AG09309 (cell line): ENCODE measurements at places on chromosomes 12 and 14.

- DNase-seq: no peak
These were observed 175.9 kb upstream of the KITLG start for GRCh38 chr12:88756153-88756552.

DNA sequence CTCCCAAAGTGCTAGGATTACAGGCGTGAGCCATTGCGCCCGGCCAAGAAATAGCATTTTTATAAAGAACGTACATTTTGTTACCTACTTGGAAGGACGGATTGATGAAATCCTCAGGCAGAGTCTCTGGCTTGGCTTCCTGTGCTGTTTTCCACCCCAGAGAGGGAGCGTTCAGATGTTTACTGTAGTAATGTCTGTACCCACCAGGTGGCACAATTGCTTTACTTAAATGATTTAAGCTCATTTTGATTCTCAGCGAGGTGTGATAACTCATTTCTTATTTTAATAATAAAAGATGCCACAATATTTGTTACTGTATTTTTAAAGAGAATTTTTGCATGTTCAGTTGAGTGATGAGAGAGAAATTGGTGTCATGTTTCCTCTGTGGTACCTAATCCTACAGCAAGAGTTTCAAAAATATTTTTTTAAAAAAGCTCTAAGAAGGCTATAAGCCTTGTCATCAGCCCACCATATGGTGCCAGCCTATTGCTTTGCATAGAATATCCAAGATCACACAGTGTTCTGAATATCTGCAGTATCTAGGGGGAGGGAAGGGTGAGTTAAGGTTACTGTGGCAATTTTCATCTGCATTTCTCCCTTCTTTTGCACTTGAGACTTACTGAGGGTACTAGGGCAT lies 82.6 kb upstream of the TRAF3 start:
- DNase-seq: peak; percentile 23

DNA sequence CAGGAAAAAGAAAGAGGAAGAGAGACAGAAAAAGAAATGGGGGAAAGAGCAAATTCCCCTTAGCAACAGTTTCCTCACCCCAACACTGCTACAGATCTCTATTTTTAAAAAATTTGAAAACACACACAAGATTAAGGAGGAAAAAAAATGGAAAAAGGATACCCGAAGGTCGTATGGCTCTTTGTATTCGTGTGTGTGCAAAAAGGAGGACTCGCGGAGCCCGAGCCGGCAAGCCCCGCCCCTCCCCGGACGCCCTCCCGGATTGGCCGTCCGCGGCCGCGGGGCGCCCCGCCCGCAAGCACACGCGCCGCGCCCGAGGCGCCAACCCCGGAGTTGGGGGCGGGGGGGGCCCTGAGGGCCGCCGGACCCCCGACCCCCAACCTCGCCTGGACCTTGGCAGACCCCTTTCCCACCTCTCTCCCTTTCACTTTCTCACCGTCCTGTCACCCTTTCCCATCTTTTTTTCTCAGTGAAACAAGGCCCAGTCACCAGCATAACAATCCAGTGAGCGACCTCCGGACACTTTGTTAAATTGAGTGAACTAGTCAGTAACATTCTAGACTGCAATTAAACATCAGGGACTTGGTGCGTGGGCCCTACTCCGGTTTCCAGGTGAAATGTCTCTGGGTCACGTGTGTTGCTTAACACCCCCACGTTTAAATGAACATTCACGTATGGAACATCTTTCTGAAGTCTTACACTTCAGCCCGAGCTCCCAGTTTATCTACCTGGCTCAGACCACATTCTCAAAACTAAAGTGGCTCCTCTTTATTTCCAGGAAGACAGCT lies at the start of gene C14orf93:
Gene C14orf93 (minus strand): TSS at position 205 of the 788 bp plus-strand sequence. CDS start 11,120 bp downstream, outside the sequence.
- no peak for DNase-seq

DNA sequence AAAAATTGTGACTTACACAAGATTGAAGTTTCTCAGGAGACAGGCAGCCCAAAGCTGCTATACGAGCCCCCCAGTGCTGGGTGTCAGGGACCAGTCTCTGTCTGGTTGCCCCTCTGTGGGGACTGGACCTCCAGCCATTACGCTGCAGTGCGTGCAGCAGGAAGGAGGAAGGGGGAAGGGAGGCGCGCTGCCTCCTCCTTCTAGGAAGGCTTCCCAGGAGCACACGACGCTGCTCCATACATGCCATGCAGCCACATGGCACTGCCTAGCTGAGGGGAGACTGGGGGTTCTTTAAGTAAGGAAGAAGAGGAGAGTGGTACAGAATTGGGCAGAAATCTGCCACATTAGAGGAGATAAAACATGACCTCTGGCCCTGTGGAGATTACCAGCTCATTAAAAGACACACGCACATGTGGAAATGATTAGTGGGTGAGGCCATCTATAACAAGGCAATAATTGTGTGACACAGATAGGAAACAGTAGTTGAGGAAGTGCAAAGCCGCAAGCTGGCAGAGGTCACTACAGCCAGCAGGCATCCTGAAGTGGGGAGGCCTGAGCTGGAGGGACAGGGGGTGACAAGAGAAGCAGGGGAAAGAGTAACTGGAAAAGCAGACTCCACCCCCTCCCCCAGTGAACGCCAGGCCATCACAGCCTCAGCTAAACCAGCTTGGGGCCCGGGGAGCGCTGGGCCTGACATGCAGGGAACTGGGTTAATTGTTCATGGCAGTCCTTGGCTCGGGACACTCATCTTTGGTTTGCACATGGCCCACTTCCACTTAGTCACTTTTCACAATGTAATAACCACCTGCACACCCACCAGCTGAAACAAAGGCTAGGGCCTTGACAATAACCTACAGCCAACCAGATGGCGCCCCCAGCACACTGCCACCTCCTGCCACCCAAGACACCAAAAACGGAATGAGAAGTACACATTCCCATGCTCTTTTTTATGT lies 39.6 kb downstream of the CCDC88C start:
- no peak for DNase-seq

- DNase-seq: peak; percentile 92
These were observed 9.0 kb upstream of the CD163 start for GRCh38 chr12:7512553-7512952.

- DNase-seq: no peak
These were observed 204.6 kb upstream of the FLRT2 start for GRCh38 chr14:85325134-85326017.

DNA sequence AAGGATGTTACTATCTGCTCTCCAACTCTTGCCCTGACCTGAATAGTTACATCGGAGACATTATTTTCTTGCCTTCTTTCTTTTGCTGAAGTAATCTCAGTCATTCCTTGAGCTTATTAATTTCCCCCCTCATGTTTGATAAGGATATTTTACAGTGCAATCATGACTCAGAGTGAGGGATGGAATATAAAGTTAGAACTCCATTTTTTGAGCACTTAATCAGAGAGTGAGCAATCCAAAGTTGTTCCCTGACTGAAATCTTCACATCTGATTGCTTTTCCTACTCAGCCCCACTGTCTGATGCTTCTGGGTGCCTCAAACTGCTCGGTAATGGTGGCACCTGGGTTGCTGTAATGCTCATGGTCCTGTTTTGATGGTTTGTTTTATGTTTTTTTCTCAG lies 142.7 kb upstream of the SEL1L start:
- no peak for DNase-seq

GRCh38 chr12:30980955-30981662 lies 54.6 kb downstream of the TSPAN11 start:
- no peak for DNase-seq

DNA sequence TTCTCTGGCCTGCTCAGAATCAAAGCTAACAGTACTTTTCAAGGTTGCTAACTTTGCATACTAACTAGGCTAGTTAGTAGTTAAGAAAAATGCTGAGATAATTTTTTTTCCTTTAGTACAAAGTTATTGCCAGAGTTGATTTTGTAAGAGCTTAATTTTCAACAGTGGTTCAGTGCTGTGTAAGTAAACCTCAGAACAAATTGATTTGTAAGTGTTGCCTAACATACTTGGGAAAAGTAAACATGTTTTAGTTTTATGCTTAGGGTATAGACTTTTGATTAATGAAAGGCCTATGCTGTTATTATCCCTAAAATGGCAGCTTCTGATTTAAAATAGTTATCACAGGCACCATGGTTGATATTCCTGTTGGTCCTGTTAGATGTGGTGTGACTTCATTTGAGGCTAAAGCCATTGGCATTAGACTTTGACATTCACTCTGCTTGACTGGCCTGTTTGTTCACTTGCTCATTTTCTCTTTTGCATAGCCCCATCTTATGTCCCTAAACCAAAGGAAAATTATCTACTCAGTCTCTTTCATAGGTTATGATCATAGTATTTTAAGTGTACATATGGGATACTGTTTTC lies 5.2 kb downstream of the CMAS start:
- DNase-seq: no peak

DNA sequence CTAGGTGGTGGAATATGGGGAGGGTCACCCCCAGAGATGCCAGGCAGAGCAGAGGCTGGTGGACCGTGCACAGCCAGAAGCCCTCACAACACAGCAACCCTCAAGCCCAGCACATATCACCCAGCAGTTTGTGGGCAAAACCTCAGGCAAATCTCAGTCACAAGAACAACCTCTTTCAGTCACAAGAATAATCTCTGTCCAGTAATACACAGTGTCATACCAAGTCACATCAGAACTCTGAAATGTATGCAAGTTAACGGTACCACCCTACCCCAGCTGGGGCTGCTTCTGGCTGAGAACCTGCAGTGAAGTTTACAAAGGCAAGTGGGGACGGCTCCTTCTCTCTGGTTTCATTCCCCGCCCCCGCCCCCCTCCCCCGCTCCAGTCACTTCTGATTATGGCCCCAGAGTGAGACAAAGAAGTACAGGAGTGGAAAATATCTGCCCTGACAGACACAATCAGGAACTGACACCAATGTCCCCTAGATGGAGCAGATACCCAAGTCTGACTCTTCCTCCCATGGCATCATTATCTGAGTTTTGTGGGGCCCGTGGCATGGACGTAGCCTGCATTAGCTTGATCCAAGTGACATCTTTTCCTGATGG lies 480.9 kb upstream of the TMEM132C start:
- DNase-seq: no peak

DNA sequence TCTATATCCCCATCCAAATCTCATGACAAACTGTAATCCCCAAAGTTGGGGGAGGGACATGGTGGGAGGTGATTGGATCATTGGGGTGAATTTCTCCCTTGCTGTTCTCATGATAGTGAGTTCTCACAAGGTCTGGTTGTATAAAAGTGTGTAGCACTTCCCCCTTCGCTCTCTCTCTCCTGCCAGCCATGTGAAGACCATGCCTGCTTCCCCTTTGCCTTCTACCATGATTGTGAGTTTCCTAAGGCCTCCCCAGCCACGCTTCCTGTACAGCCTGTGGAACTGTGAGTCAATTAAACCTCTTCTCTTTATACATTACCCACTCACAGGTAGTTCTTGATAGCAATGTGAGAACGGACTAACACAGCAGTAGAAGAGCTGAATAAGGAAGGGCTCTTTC lies 62.6 kb upstream of the VASH1 start:
- DNase-seq: no peak

- no peak for DNase-seq
These were observed 27.4 kb downstream of the SINHCAF start for GRCh38 chr12:31298515-31298910.

DNA sequence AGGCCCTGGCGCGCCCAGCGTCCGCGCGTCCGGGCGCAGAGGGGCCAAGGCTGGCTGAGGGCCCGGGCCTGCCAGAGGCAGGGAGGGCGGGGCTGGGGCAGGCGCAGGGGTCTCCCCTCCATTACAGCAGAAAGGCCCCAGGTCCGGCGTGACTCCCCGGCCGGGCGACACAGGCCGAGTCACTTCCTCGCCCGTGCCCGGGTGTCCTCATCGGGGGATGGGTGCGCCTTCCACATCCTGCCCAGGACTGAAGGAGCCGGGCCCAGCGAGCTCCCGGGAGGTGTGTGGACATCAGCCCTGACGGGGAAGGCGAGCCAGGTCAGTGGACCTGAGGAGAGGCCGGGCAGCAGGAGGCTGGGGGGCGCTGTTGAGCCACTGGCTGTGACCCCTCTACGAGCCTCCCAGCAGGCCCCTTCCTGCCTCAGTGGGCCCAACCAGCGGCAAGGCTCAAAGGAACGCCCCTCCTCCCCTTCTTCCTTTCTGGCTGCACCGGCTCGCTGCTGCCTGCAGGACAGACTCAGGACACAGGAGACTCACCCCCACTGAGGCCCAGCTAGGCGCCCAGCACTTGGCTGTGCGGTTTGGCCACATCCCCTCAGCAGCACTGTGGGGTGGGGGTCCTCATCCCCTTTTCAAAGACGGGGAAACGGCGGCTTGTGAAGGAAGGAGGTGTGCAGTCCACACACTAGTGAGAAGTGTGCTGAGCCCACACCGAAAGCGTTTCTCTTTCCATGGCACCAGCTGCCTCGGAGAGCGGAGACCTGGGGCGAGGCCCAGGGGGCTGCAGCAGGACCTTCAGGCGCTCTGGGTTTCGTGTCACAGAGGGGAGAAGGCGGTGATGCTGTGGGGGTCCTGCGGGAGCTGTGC lies 606 bp downstream of the TNFAIP2 start:
- no peak for DNase-seq

DNA sequence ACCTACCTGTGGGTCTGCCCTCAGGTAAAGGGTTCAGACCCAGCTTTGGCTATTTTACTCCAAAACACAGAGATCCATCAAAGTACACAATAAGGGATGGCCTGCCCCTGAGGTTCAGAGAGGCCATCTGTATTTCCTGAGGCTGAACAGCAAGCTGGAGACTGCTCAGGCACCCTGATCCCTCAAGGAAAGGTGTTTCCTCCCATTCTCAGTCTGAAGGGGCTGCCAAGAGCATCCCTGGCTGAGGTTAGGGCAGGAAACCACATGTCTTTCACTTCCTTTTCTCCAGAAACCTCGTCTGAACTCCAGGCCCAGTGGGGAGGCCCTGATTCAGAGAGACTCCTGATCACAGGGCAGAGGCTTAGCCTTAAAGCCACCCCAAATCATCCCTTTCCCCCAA lies 1.5 kb downstream of the RILPL1 start:
- DNase-seq: no peak

DNA sequence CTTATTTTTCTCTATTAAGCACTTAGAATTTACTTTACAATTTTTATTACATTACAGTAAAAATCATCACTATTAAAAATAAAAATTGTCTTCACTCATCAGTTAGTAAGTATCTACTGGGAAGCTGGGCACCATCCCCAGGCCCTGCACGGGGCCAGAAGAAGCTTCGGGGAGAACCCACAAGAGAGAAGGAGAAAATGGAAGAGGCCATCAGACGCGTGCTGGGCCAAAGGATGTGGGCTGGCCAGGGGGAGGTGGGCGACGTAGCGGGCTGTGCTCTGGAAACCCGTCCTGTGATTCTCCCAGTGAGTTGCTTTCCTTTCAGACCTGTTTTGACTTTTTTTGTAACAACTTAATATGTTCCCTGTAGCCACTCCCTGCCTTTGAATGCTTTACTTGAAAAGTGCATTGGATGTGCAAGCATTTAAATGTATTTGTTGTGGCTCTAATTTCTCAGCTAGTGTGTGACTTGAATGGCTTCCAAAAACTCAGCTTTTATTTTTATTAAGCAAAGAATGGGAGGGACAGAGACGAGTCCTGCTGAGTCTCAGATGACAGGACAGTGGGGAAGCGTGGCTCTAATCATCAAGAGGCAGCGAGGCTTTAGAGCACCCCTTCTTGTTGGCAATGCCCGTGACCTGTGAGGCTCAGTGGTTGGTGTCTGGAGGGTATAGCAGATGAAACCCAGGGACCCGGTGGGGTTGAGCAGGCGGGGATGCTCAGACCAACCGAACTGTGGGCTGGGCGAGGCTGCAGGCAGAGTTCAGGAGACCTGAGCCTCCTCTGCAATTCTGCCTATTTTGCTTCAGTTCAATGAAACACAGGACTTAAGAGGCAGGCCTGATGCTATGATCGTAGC lies 38.8 kb downstream of the SYNE3 start:
- no peak for DNase-seq
